ENCODE measurements at places on chromosomes 12 and 14. TPM values are rescaled to one million over a fixed set of nuclear protein-coding genes. Genes with fewer than 3 reads are reported as not detected.

GRCh38 chr12:45966486-45966885, 23.9 kb downstream of the SCAF11 start:
- no peak for DNase-seq

- DNase-seq: no peak
These were observed 56.1 kb downstream of the TRAF3 start for GRCh38 chr14:102833341-102833740.

GRCh38 chr14:91899806-91900205, 32.5 kb upstream of the TC2N start:
- DNase-seq: no peak

RDH16 gene
- total RNA-seq: 0.54 TPM

PTCSC3 gene
- total RNA-seq: not detected

DNA sequence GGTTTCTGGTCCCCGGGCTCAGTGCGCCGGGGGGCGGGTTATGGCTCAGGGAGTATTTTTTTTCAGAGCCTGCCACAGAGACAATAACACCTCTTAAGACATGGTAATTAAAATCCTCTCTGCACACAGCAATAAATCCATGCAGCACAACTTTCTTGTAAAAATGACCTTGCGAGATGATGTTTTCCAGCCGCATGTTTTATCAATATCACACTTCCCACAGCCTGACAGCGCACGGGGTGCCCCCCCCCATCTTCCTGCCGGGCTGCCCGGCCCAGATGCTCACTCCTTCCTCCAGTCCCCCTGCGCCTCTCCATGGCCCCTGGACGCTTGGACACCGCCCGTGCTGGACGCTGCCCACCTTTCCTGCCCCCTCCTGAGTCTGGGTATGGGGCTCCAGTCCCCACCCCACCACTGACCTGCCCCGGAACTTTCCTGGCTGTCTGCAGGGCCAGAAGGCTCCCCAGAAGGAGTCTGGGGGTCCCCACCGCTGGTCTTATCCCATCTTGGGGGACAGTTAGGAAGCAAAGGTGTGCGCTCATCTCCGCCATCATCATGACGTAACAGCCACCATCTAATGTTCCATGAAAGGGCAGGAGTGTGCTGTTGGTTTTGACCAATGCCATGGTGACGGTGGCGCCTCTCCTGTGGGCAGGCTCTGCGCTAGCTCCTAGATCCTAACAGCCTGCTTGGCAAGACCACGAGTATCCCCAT, 182.9 kb downstream of the KIF26A start:
- DNase-seq: peak; percentile 2

KRT72 gene
- total RNA-seq: 2.3 TPM

DNA sequence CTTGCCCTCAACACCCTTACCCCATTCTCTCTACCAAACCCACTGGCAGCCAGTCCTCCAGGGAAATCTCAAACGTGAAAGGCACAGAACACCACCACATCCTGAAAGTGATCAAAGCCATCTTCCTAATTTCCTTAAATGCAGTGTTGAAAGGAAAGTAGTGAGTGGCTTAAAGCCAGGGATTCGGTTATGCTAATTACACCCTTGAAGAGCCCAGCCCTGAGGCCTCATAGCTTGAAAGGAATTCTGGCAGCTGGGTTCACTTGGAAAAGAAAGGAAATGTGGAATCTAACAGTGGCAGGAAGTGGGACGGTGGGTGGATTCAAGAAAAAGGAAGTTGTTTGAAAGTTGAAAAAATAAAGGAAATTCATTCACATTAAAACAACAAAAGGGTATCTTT, 73.0 kb upstream of the FICD start:
- DNase-seq: no peak

GRCh38 chr12:108078428-108078827, 50.7 kb upstream of the WSCD2 start:
- no peak for DNase-seq

Data from activated naive CD4-positive, alpha-beta T cell treated with anti-CD3 and anti-CD28 coated beads for 36 hours (primary cell).